ENCODE measurements at places on chromosomes 3 and 15.

DNA sequence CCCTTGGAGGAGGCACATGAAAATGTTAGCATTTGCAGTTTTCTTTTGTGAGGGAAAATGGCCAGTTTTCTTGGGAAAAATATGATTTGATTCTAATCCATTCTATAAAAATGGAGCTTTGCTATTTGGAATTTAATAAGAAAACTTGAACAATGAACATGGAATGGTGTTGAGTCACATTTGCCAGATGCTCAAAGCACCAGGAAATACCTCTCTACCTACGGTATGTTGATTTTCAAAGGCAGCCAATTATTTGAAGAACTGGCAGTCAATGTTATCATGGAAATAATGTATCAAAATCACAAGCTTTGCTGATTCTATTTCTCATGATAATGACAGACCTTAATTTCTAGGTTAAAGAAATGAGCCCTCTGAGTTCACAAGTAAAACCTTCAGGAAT, 14.9 kb downstream of the NME9 start:
- DNase-seq, result no peak

DNA sequence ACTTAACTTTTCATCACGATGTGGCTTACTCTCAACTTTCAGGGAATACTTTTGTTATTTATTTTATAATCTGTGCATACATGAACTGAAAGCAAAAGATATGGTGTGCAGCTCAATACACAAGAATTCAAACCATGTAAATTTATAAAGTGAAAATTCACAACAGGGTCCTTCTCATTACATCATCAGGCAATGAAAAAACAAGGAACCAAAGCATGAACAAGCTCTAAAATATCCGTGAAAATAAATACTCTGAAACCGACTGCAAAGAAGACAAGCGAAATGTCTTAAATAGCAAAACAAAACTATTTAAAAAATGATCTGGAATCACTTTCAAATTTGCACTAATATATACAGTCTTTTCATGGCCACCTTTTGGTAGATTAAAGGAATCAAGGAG, 28.9 kb downstream of the GNB5 start:
- DNase-seq, result no peak

DNA sequence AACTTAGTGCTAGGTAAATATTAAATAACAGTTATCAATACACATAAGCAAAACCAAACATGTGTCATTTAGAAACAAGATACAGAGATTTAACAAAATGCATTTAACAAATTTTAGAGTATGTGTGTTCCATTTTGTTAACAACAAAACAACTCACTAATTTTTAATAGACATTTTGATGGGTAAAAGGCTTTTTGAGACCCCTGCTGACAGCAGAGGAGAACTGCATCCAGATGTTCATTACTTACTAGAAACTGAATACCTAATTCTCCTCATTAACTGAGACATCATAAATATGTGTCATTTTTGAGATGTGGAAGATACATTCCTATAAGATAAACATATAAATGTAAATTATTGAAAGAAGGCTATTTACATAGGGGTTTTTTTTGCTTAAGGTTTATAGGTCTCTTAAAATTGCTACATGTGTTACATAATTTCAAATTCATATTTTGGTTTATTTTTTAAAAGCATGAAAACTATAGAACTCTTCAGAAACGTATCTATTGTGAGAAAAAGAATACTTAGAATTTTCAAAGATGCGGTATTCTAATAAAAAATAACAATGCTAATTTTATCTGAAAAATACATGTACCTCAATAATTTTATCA, 1009.8 kb downstream of the TUSC7 start:
- no peak for DNase-seq

- no peak for DNase-seq
These were observed 115.1 kb downstream of the FHIT start for GRCh38 chr3:61136191-61136590.

DNA sequence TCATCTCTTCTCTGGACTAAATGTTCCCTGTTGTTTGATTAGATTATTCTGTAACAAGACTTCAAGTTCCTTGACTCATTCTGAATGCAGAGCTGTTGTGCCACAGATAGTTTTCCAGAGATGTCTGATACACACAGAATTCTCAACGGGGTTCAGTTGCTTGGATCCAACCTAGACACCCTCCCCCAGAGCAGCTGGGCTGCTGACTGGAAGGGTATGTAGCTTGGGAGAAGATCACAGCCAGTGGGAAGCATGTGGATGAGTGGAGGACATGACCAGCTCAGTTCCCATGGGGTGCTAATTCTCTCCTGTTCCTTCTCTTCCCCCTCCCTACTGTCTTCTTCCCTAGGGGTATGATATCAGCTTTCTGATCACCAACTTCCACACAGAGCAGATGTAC, 6.6 kb upstream of the TTLL3 start:
- no peak for DNase-seq

- peak; percentile 83 for DNase-seq
These were observed 38.7 kb downstream of the ANP32A start for GRCh38 chr15:68781766-68782588.

DNA sequence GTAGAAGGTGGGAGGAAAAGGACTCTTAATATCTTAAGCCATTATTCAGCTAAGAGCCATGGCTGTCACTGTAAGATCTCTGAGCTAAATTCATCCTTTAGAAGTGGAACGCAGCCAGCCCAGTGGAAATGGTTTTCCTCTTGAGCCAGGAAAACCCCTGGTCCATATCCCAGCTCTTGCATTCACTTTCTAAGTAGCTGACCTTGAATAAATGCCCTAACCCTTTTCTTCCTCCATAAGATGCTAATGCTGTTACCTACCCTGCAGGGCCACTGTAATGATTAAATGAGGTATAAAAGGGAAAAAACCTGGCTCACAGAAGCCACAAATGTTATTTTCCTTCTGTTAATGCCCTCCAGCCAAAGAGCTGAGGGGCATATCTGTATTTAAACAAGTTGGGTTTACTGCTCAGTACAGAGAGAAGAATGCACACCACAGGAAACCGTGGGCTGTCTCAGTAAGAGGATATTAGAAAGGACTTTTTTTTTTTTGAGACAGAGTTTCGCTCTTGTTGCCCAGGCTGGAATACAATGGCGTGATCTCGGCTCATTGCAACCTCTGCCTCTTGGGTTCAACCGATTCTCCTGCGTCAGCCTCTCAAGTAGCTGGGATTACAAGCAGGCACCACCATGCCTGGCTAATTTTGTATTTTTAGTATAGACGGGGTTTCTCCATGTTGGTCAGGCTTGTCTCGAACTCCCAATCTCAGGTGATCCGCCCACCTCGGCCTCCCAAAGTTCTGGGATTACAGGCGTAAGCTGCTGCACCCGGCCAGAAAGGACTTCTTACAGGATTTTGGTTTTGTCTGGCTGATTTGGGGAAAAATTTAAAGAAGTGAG, 6.8 kb downstream of the UBL7 start:
- DNase-seq, result no peak

DNA sequence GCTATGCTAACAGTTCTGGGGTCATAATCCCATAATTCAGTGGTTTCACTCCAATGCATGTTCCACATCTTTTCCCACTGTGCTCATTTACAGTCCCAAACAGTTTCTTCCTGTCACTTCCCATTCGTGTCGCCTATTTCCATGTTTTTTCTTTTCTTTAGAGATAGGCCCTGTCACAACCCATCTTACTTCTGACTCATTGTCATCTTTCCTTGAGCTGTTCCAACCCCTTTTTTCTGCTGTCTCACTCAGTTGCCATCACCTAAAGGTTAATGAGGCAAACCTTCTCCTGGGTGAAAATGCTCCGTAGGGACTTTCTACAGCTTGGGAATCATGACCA, 814.5 kb downstream of the VGLL3 start:
- no peak for DNase-seq

GRCh38 chr15:48392356-48392755, 61.1 kb downstream of the DUT start:
- no peak for DNase-seq

DNA sequence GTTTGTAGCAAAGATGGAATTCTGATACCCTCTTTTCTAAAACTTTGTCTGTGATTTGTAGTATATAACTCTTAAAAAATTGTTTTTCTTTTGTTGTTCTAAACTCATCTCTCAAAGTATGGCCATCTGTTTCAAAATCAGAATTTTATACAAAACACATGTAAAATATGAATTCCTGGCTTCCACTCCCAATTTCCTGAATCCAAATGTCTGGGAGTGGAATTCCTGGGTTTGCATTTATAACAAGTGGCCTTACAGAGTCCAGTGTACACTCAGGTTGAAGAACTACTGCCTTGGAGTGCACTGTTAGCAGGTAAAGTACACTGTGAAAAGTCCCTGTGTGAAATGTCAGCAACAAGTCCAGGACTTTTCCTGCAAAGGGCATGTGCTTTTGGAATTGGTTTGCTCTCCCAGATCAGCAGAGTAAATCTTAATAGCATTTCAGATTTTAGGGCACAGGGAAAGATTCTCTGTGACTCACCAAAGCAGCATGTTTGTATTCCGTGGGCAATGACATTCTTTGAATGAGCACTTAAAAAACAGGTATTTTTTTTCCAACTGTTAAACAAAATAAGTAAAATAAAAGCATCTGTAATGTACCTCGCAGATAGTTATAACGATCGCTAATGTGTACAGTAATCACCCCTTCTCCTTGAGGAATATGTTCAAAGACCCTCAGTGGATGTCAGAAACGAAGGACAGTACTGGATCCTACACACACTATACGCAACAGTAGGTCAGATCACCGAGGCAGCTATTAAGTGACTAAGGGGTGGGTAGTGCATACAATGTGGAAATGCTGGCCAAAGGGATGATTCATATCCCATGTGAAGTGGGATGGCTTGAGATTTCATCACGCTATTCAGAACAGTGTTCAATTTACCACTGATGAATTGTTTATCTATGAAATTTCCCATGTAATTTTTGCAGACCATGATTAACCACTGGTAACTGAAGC, 2.0 kb upstream of the CLDN16 start:
- no peak for DNase-seq

- DNase-seq, result no peak
These were observed 10.8 kb downstream of the ITGA11 start for GRCh38 chr15:68421115-68421551.

- DNase-seq, result no peak
These were observed 3.6 kb downstream of the GADL1 start for GRCh38 chr3:30890907-30891306.

- no peak for DNase-seq
These were observed 481 bp upstream of the ECE2 start for GRCh38 chr3:184275381-184275701.

DNA sequence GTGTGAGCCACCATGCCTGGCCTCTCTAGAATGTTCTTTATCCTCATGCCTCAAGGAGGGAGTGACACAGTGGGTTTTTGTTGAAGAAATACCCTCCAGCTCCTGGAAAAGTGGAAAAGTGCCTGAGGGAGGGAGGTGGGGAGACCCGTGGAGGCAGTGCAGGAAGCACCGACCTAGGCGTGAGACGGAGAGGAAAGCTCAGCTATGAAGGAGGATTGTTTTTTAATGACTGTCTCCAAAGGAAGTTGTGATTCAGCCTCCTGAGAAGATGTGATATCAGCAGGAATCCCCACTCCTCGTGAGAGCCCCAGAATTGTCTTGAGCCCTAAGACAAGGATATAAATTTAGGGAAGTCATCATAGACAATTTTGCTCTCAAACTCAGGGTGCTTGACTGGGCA, 21.7 kb downstream of the RPLP1 start:
- no peak for DNase-seq

DNA sequence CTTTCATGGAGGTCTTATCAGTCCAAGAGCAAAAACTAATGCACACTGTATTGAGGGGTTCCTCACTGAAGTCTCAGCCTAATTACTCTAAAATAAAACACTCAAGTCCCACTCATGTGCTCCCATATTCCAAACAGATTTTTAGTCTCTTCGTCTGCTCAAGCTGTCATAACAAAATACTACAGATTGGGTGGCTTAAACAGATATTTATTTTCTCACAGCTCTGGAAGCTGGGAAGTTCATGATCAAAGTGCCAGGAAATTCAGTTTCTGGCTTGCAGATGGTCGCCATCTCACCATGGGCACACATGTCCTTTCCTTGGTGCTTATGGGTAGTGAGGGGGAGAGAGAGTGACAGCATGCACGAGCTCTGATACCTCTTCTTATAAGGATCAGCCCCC, 147.5 kb downstream of the ANXA2 start:
- DNase-seq, result no peak

GRCh38 chr3:186746008-186746407, 28.8 kb downstream of the KNG1 start:
- peak; percentile 60 for DNase-seq

- no peak for DNase-seq
These were observed 260.9 kb downstream of the CHST2 start for GRCh38 chr3:143380449-143380848.

DNA sequence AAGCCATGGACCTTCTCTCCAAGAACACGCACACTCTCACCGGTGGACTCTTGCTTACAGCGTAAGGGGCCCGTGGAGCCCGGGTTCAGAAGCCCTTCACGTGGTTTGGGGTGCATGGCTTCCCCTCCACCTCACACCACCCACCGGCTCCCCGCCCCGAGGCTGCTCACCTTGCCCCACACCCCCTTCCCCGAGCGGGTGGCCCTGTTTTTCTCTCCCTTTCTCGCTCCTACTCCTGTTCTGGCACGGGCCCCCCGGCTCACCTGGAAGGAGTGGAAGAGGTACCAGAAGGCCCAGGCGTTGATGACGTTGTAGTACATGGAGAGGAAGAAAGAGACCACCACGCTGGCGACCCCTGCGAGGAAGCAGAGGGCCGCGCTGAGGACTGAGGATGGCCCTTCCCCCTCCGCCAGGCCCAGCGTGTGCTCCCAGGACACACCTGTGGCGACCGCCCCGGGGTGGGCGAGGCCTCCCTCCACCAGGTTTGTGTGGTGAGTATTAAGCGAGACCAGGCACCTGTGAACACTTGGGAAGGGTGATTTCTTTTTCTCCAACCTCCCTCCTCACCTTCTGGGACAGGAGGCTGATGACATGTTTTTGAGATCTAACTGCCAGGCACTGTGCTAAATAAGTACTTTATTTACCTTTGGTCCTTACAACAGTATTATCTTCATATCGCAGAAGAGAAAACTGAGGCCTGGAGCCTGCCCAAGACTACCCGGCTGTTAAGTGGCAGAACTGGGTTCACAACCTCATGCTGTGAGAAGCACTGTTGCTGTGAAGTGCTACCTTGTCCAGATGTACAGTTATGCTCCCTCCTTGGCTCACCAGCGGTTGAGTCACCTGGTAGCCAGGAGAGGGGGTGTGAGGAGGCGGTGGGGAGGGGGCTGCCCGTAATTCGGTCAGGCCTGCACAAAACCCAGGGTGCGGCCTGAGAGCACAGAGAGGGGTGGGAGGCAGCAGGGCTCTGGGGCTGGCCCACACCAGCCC, 16.3 kb downstream of the SLC6A20 start:
- DNase-seq, result no peak

GRCh38 chr15:76330080-76330680, 6.4 kb upstream of the ISL2 start:
- DNase-seq, result peak; percentile 32
